ENCODE measurements at places on chromosomes 11 and 22. TPM values are rescaled to one million over a fixed set of nuclear protein-coding genes. Genes with fewer than 3 reads are reported as not detected.

DNA sequence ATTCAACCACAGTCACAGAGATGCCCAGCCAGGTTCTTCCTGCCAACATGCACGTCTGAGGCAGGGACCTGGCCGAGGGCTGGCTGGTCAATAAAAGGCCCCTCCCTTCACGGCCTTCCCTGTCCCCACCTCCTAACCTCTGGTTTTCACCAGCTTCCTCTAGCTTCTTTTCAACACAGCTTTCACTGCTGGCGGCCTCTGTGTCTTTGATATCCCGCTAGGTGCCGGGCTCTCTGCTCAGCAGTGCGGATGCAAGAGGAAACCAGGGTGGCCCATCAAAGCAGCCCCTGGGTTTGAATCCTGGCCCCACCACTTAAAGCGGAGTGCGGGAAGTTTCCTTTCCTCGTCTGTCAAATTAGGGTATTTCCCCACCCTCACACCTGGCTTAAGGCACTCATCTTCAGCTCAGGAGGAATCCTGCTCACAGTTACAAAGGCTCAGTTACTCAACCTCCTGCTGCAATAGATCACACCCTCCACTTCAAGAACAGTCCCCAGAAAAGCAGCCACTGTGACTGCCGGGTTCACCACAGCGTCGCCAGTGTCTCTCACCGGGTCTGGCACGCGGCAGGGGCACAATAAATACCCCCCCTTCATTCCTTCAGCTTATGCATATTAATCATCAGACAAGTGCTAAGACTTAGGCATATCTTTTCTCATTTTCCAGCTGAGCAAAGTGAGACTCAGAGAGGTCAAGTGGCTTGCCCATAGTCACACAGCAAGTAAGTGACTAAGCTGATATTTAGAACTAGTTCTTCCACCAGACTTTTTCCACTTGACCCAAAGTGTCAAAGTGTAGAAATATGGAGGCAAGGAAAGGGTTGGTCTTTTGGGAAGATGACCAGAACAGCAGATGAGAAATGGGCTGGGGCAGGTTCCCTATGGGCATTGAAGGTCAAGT is 45.7 kb downstream of the TXN2 start:
- DNase-seq = no peak

DNA sequence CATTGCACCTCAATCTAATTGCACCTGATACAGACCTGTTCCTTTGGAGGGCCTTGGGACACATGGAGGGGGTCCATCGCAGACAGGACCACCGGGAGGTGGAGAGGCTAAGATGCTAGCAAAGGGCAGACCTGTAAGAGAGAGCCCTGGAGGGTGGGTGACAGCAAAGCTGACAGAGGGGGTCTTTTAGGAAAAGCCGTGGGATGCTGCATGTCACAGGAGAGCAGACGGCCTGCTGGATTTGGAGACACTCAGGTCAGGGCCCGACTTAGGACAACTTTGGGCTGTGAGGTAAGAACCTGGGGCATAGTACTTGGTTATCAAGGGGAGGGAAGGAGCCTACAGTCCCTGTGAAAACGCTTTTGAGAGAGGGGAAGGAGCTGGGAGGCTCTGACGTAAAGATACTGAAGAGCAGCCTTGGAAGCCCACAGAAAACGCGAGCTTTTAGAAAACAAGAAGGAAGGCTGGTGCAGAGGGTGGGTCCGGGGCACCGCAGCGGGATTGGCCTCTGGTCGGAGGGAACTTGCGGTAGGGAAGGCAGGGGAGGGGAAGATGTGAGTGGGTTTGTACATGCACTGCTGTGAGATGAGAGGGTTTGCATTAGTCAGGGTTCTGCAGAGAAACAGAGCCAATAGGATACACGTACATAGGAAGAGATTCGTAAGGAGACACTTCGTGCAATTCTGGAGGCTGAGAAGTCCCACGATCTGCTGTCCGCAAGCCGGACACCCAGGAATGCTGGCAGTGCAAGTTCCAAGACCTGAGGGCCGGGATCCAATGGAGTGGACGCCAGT is 868.5 kb downstream of the TBC1D22A start:
- no peak for DNase-seq

The RTN4R gene
- total RNA-seq = 0.43 TPM

DNA sequence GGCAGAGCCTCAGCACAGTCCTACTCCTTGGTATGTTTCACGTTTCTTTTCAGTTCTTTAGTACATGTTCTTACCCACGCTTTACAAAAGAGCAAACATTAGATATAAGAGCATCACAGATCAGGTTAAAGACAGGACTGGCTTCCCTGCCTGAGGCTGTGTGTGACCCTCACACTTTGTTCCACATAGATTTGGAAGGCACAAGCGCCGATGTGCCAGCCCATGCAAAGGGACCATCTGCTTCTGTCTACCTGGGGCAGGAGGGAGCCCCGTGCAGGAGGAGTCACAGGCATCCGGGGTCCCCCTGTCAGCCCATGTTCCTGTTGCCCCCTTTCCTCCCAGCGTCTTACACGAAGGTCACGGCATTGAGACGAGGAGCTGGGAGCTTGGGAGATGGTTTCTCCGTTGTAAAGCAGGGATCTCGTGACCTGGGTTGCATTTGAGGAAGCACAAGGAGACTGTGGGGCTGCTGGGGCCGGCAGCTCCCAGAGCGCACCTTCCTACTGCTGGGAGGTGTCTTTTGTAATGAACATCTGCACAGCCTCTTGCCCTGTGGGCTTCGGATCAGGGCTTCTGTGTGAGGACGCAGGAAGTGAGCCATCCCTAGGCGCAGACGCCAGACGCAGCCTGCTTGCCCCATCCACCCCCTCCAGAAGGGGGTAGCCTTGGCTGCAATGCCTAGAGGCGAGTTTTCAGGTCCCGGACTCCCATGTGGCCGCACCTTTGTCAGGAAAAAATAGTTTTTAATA is 72.6 kb downstream of the SCN3B start:
- no peak for DNase-seq

- no peak for DNase-seq
These were observed 39.5 kb upstream of the EP300 start for GRCh38 chr22:41052661-41053490.

DNA sequence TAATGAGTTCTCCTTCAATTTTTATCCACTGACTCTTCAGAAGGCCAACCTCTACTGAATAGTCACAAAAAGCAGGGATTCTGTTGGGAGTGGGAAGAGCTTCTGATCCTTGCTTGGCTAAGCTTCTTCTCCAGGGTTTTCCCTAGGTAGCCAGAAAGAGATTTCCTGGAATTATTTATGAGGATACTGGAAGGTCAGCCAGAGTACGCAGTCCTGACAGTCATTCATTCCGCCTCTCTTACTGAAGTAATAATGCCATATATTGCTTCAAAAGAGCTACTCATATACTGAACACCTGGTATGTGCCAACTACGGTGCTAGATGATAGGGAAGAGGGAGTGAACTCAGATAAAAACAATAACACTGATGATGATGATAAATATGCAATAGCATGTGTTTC is 116.1 kb downstream of the CCDC34 start:
- DNase-seq = no peak

The SCGB1D2 gene
- total RNA-seq = not detected

The HEPHL1 gene
- total RNA-seq = not detected

The SLC25A18 gene
- total RNA-seq = not detected

DNA sequence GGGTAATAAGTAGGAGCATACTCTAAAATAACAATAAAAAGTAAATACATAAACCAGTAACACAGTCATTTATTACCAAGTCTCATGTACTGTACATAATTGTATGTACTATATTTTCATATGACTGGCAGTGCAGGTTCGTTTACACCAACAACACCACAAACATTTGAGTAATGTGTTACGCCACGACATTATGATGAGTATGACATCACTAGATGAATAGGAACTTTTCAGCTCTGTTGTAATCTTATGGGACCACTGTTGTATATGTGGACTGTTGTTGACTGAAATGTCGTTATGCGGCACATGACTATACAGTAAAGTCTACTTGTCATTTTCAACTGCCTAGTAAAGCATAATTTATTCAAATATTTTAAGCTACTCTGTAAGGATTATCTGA is 18.6 kb downstream of the KIF18A start:
- DNase-seq = no peak

DNA sequence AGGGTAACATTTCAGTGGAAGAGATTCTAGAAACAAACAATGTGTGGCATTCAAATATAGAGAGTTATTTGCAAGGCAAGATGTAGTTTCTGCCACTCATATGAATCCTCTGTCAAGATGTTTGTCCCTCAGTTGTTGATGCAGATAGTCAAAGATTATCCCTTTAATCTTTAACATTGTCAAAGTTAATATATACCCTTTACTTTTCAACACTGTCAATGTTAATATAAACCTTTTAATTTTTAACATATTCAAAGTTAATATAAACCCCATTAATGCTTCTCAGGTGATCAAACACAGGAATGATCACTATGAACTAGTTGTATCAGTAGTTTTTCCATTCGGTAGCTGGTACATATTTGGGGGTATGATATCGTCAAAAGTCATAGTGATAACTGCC is 51.9 kb upstream of the PICALM start:
- DNase-seq = no peak

DNA sequence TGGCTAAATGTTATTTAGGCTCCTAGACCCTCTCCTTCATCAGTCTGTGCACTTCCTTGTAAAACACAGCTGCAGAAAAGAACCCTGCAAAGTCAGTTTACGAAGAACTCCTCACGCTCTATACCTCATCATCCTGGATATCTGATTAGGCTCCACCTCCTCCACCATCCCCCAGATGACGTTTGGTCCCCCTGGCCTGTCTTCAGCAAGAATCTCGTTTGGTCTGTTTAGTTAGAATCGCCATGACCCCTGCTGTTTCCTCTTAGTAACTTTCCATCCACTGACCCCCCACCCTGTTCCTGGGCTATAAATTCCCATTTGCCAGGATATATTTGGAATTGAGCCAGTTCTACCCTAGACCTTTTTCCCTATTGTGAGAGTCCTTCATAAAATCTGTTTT is 214.1 kb downstream of the OPCML start:
- no peak for DNase-seq

GRCh38 chr11:100105982-100106358 is 581.1 kb upstream of the ARHGAP42 start:
- DNase-seq = no peak

GRCh38 chr11:61533401-61533800 is 24.9 kb downstream of the LRRC10B start:
- no peak for DNase-seq

The ADAMTS15 gene
- total RNA-seq = 20.4 TPM

DNA sequence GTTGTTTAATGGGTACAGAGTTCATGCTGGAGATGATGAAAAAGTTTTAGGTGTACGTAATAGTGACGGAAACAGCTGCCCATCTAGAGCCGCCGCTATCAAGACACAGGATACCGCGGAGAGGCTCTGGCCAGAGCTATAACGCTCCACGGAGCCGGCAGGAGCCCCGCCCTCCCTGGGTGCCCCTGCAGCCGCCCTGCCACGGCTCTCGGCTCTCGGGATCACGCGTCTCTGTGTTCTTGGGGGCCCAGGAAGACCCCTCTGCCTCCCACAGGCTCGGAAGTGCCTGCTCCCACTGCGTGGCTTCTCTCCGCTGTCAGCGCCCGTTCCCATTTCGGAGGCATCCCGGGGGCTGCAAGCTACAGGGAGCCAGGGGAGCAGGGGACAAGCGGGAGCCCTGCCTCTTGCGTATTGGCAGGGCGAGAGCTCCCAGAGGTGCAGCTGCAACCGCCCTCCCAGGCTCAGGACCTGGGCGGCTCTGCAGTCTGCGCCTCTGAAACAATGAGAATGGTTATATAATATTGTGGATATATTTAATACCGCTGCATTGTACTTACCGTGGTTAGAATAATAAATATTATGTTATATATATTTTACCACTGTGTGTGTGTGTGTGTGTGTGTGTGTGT is 13.7 kb downstream of the GLYATL2 start:
- no peak for DNase-seq

- no peak for DNase-seq
These were observed 31.2 kb downstream of the ARHGAP8 start for GRCh38 chr22:44783581-44783980.

The FOLR2 gene
- total RNA-seq = 34.5 TPM

The CADM1 gene
- 2.4 TPM for total RNA-seq

DNA sequence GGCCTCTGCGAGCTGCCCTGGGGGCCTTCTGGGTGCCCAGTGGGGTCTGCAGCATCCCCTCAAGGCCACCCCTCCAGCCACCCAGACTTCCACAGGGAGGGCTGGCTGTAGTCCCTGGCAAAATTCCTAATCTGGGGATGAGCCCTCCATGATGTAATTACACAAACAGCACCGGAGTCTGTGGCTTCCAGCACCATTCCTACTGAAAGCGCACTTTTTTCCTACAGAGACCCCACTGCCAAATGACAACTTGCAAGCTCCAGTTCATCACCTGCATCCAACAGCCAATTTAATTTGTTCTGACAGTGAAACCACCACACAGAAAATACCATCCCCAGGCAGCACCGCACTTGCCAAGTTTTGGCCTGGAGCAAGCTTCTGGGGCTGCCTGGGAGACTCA is 70.4 kb downstream of the TRMU start:
- no peak for DNase-seq

The PRG3 gene
- not detected for total RNA-seq

- DNase-seq = no peak
These were observed 53.6 kb downstream of the DDX10 start for GRCh38 chr11:108718466-108718865.

- DNase-seq = no peak
These were observed 167.0 kb upstream of the RASSF10 start for GRCh38 chr11:12841946-12842630.

The NRIP3 gene
- total RNA-seq = 7.7 TPM

All from ascending aorta (tissue), 2 donors.